ENCODE measurements at places on chromosomes 3 and 15.

GRCh38 chr15:61447981-61448380 is 218.9 kb upstream of the RORA start:
- DNase-seq, result no peak

GRCh38 chr3:154378311-154378710 is 51.7 kb downstream of the GPR149 start:
- no peak for DNase-seq

DNA sequence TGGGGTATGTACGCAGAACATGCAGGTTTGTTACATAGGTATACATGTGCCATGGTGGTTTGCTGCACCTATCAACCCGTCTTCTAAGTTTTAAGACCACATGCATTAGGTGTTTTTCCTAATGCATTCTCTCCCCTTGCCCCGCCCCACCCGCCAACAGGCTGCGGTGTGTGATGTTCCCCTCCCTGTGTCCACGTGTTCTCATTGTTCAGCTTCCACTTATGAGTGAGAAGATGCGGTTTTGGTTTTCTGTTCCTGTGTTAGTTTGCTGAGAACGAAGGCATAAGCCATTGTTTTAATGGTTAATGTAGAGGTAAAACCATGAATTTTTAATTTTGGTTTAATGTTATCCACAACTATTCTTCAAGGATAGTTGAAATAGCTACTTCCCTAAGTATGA is 346.8 kb upstream of the EPHA6 start:
- DNase-seq, result no peak

DNA sequence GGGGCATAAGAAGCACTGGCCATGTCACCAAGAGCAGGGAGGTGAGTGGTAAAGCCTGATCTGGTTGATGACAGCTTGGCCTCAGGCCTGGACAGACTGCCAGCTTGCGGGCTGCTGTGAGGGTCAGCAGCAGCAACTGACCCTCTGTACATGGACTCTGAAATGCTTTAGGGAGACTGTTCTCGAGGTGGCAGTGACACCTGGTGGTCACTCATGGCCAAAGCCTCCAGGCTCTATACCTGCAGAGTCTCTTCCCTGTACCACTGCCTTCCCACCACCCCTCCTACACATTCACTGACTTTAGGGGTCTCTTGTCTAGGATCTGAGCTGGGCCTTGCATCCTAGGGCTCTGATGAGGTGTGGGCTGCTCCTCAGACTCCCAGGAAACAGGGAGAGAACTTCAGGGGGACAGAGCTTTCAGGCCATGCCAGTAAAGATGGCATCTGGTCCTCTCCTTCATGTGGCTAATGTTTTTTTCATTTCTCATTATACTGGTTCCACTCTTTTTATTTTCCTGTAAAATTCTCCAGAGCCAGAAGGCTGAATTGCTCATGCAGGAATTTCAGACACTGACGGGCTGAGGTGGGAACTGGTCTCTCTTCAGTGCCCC is 17.2 kb upstream of the TIMP4 start:
- DNase-seq, result no peak

GRCh38 chr3:50370594-50370993 is 11.3 kb upstream of the TMEM115 start:
- no peak for DNase-seq

DNA sequence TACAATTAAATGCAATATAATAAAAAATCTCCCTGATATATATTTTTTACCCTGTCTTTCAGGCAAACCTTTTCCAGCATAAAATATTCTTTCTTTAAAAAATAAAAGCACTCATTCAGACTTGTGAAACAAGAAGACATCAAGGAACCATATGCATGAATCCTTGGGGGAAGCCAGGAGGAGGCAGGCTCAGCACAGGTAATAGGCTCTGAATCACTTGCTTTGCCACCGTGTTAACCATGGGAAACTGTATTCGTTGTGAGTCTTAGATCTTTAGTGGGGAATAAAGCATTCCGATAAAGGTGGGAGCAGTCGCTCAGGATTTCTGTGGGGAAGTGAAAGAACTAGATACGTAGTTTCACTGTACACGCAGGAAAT is 42.4 kb downstream of the FBN1 start:
- no peak for DNase-seq

GRCh38 chr3:133124511-133124910 is 86.3 kb downstream of the TMEM108 start:
- no peak for DNase-seq

- no peak for DNase-seq
Observed at GRCh38 chr3:52527732-52528585, 5.7 kb downstream of the NT5DC2 start.

- no peak for DNase-seq
Observed at GRCh38 chr15:69531665-69532027, 79.0 kb downstream of the RPLP1 start.

DNA sequence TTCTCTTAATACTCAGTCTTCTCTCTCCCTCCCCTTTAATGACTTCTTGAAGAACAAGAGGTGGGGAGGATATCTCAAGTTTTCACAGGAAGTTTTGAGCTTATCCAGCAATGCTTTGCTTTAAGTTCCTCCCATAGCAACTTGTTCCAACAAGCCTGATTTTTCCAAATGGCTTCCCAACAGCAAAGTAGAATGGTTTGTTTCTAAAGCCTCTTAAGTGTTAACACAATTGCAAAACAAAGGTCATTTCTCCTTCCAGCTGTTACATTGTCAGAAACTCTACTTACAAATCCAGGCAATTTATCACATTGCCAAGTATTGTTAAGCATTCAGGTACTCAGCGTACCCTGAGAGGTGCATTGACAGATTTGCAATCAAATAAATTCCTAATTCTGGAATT is 6.8 kb upstream of the ZNF770 start:
- no peak for DNase-seq

DNA sequence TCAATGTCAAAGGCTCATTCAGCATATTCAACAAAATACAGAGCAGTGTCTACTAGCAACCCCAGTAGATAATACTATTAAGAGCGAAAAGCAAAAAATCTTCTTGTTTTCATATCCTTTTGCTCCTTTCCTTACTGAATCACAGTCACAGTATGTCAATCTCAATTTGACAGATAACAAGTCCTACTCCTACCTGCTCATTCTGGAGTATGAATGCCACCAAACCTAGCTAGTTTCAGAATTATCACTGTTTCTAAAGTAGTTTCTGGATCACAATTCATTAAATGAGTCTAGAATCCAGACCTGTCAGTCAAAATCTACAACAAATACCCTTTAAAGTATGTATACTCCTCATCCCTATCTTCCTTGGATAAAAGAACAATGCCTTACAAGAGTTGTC is 51.5 kb downstream of the MKRN2 start:
- no peak for DNase-seq

- DNase-seq, result no peak
Observed at GRCh38 chr3:57383406-57383805, 90.9 kb upstream of the ASB14 start.

DNA sequence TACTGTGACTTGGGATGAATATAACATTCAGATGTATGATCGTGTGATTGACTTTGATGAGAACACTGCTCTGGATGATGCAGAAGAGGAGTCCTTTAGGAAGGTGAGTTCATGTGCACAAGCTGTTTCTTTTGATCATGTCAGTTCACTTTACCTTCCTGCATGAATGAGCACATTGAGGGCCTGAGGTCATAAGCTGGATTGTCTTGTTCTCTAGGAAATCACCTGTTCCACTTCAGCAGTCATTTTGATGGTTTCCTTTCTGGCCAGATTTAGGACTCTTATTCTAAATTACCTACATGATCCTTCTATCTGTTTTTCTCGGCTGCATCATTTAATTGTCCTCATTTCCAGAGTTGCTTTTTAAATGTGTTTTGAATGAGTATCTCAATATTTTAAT is 4.1 kb downstream of the RCN2 start:
- DNase-seq, result no peak

DNA sequence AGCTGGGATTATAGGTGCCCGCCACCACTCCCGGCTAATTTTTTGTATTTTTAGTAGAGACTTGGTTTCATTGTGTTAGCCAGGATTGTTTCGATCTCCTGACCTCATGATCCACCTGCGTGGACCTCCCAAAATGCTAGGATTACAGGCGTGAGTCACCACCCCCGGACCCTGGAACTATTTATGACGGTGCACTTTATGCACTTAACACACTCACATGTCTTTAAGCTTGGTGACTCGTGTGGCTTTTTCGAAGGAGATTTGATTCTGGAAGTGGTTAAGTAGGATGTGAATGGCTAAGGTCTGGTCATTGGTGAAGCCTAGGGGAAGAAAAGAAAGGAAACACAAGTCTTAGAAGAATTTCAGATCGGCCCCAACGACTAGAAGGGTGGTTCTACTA is 20.3 kb downstream of the BBS4 start:
- DNase-seq, result no peak

DNA sequence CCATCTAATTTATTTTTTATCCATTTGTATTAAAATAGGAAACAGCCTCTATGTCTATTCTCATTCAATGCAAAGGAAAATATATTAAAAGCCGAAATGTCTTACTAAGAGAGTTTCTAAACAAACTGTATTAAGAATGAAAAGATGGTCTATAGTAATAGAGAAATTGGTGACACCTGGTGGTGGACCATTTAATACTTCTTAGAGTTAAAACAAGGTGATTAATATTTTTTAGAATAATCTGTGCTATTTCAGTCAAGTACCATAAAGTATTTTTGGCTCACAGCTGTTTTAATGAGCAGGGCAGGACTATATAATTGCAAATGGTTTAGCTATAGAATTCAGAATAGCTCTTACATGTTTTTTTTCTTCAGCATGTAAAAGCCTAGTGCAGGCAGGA is 55.7 kb downstream of the SYNPR start:
- no peak for DNase-seq

GRCh38 chr3:169813757-169814517 is 1.2 kb upstream of the LRRC34 start:
- peak; percentile 49 for DNase-seq

DNA sequence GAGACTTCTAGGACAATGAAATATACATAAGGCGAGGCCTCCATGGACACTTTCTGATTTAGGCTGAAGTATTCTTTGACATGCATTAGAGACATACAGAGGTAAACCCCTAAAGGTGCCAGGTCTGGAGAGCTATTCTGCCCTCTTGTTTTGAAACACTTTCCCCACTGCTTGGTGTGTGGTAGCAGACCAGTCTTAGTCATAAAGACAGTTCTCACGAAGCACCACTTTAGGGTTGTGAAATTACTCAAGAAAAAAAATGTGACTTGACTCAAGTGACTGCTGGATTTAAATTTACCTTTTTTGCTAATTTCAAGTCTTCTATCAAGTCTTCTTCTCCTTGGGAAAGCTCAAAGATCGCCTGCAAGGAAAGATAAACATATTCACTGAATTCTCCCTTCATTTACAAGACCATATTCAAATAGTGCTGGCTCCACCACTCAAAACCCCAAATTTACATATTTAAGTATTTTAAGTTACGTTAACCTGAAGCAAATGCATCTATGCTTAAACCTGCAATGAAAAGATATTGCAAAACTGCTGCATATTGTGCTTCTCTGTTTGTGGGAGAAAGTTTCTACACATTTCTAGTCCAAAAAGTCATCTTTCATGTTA is 48.4 kb downstream of the ARHGEF3 start:
- DNase-seq, result no peak

GRCh38 chr3:17182166-17182565 is 297.4 kb downstream of the PLCL2 start:
- DNase-seq, result no peak

GRCh38 chr3:168095611-168096209 is at the start of gene GOLIM4:
TSS of gene GOLIM4 (minus strand) at chr3:168095924. CDS start at chr3:168095285, 639 bp downstream.
- no peak for DNase-seq

- no peak for DNase-seq
Observed at GRCh38 chr3:66047311-66048050, 8.8 kb upstream of the MAGI1 start.

DNA sequence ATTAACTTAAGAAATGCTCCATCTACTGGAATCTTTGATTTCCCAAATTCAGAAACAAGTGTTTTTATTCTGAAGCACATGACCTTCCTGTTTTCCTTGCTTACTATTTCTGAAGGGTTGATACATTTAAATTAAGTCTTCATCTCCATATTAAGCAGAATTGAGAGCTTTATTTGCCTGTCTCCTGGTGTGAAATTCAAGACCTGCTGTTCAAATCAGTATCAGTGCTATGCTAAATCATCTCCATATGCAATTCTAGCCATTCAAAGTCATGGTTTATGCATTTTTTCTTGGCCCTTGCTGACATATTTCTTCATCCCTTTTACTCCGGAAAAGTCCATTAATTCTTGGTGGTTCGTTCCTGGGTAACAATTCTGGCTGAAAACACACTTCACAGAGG is 195.4 kb downstream of the ATP8B4 start:
- DNase-seq, result no peak

- no peak for DNase-seq
Observed at GRCh38 chr3:63937661-63938651, 25.8 kb upstream of the SCAANT1 start.

GRCh38 chr3:39601241-39601640 is 133.8 kb downstream of the MOBP start:
- DNase-seq, result no peak

DNA sequence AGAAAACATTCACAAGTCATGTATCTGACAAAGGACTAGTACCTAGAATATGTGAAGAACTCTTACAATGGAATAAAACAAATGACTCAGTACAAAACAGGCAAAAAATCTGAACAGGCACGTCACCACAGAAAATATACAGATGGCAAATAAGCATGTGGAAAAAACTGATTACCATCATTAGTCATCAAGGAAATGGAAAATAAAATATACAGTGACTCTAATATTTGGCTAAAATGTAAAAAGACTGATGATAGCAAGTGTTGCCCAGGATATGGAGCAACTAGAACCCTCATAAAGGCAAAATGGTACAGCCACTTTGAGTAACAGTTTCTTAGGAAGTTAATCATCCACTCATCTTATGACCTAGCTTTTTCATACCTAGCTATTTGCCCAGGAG is 95.8 kb upstream of the ABHD17C start:
- no peak for DNase-seq

DNA sequence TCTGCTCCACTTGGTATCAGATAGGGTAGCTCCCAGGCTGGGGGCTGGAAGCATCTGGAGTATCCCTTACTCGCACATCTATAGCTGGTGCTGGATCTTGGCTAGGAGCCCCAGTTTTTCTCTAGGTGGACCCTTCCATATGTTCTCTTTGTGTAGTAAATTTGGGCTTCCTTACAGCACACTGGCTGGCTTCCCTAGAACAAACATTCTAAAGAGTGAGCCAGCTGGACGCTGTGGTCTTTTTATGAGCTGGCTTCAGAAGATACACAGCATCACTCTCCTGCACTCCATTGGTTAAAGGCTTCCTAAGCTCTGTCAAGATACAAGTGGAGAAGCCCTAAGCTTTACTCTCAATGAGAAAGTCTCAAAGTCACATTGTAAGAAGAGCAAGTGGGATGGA is 322.1 kb downstream of the WDR72 start:
- no peak for DNase-seq

- no peak for DNase-seq
Observed at GRCh38 chr3:87370007-87370406, 93.6 kb upstream of the POU1F1 start.

- no peak for DNase-seq
Observed at GRCh38 chr15:54502416-54503075, 524.3 kb downstream of the UNC13C start.

Measured in stimulated activated CD8-positive, alpha-beta memory T cell treated with anti-CD3 and anti-CD28 coated beads, Interleukin-4, amount 100 ng/mL, for 1 hour (primary cell).